Immature natural killer cell (primary cell): ENCODE measurements at places on chromosomes 2 and 18. TPM values are rescaled to one million over a fixed set of nuclear protein-coding genes. Genes with fewer than 3 reads are reported as not detected.

The HOXD9 gene
- polyA plus RNA-seq = not detected

DNA sequence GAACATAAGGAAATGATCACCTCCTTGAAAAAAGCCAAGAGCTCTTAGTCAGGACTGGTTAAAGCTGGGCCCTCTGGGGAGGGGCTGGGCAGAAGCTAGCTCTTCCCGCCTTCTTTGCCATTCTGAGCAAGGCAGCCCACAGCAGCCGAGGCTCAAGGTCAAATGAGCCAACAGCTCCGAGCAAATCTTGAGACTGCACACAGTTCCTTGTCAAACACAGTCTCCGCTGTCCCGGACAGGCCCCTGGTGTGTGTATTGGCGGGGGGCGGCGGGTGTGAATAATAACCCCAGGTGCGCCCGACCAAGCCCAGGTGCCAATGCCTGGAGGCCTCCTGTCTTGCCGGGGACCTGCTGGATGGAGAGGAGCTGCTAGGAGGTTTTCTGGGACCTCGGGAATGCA lies 46.4 kb upstream of the ACAA2 start:
- DNase-seq = no peak

- peak; percentile 86 for DNase-seq
Observed at GRCh38 chr18:13137670-13138419, 80.7 kb upstream of the LDLRAD4 start.

DNA sequence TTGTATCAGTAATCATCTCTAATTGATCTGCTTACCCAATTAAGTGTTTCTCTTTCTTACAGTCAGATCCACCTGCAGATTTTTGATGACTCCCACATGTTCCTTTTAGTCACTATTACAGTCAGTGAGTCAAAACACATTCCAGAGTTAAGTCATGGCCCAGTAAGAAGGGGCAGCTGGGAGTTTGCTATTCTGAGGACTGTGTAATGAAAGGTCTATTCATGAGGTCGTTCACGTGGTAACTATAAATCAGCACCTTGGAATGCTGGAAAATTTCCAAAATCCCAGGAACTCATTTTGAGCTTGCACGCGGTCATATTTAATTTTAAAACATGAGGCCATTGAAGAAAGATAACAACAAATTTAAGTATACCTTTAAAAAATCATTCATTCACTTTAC lies 252.5 kb downstream of the XIRP2 start:
- DNase-seq = no peak

DNA sequence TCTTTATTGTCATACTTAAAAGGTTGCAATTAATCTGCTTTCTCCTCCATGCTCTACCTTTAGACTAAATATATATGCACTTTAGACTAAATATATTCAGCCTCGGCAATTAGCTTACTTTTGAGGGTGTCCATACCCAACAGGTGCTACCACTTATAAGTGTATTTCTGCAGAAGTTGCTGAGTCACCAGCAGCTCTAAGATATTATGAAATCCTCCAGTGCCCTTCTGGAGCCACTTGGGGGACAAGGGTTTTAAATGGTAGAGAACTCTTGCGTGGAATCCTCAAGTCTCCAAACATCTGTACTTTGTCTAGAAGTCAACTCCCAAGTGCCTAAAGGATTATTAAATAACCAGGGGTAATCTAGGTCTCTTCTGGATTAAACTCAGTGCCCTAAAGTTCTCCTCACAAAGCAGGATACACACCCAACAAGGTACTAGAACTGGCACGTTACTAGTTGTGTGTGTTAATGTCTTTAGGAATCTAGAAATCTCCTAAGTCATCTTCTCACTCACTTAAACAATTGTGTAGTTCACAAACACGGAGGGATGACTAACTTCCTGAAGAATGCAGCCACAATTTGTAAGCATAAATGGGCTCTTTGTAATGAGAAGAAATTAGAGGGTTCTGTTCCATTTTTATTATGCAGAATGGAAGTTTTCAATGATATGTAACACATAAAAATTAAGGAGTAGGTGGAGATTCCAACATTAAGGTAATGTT lies 159.7 kb downstream of the CD226 start:
- no peak for DNase-seq

The GORASP2 gene
- 98.1 TPM for polyA plus RNA-seq

The MOCOS gene
- not detected for polyA plus RNA-seq

- no peak for DNase-seq
Observed at GRCh38 chr2:207513551-207514257, 16.1 kb upstream of the CREB1 start.

GRCh38 chr2:119431976-119432850 lies 559 bp downstream of the TMEM37 start:
- no peak for DNase-seq

DNA sequence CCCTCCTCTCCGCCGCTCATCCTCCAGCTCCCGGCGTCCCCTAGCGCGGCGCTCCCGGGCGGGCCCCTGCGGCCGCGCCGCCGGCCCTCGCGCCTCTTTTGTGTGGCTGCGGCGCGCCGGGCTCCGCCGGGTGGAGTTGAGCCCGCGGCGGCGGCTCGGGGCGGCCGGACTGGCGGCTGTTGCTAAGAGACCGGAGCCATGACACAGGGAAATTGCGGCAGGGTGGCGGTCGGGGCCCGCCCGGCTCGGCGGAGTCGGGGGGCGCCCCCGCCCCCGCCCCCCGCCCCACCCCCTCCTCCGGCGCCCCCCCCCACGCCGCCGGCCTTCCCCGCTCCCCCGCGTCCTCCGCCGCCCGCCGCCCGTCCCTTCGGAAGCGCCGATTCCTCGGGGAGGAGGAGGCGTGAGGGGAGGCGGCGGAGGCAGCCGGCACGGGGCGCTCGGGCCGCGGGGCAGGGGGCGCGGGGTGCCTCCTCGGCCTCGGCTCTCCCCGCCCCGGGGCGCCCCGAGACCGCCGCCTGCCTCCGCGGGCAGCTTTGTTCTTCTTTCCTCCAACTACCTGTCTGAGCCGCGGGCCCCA lies at the start of gene TMEM200C:
TSS of gene TMEM200C (minus strand) at position 224 of the 577 bp plus-strand sequence. CDS start 3,459 bp downstream, outside the sequence.
- no peak for DNase-seq
